ENCODE measurements at places on chromosomes 12 and 14.

GRCh38 chr12:42698213-42698612 lies 108.7 kb upstream of the PRICKLE1 start:
- DNase-seq, result no peak

DNA sequence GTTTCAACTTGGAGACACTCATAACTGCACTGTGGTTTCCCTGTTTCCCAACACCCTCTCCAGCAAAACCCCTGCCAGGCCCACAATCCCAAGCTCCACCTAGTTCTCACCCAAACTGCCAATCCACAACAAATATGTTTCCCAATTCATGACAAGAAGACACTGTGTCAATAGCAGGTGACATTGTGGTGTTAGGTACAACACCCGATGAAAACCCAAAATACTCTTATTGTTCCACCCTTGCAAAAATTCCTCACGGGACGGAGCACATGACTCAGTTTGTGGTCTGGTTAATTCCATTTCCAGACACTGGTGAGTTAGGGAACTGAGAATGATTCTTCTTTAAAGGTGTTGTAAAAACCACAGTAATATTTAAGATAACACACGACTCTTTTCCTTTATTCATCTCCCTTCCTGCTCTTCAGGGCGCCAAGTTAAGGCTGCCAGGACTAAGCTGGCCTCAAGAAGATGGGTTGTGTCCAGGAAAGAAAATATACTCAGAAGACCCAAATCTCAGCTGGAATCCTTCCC lies 735.5 kb downstream of the MED13L start:
- no peak for DNase-seq

DNA sequence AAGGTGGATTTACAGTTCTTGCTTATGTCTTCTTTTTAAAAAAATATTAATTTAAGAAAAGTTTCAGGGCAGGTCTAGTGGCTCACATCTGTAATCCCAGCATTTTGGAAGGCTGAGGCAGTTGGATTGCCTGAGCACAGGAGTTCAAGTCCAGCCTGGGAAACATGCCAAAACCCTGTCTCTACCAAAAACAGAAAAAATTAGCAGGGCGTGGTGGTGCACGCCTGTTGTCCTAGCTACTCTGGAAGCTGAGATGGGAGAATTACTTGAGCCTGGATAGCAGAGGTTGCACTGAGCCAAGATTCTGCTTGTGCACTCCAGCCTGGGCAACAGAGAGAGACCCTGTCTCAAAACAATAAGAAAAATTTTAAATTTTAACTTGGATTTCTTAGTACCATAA lies 5.4 kb upstream of the TAS2R46 start:
- peak; percentile 36 for DNase-seq

- DNase-seq, result no peak
Measured at GRCh38 chr12:106984588-106985137, 2.3 kb downstream of the MTERF2 start.

- no peak for DNase-seq
Measured at GRCh38 chr14:92224358-92224954, 98.5 kb upstream of the SLC24A4 start.

DNA sequence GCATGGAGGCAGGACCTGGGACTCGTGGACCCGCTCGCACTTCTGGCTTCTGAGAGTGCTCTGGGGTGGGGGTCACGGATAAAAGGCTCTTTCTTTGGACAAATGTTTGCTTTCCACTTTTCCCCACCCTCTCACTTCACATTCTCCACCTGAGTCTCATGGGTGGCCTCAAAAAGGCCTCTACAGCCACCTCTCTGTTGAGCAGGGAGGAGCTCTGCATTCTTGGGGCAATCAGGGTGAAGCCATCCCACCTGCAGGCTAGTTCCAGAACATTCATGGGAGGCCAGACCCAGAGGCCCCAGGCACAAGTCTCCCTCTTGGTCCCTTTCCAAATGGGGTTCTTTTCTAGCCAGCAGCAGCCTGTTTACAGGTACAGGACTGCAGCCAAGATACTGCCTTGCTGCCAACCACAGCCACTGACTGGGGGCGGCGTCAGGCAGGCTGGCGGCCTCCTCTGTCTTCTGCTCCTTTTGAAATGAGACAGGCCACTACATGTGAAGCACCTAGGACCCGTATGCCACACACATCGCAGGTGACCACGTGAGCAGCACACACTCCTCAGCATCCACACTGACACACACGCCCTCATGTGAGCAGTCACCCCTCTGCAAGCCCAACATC lies 18.2 kb upstream of the CEBPE start:
- no peak for DNase-seq

DNA sequence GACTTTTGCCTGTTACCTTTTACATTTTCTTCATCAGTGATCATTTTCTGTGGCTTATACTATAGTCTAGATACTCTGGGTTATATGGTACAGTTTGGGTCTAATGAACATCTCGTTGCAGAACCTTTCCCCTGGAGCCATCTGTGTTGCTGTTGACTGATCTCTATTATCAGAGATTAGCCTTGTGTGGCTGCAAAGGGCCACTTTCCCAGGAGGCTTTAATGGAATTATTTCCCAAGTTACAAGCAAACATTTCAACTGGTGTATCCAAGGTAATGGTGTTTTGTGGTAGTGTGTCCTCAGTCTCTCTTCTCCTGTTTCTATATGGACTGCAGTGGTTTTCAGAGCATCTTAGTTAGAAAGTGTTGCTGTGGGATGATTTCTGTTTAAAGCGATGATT lies 25.9 kb downstream of the UTP20 start:
- no peak for DNase-seq

GRCh38 chr12:115095073-115095748 lies 411.2 kb upstream of the TBX3 start:
- DNase-seq, result no peak

- no peak for DNase-seq
Measured at GRCh38 chr12:101238306-101238705, 28.3 kb upstream of the SLC5A8 start.

DNA sequence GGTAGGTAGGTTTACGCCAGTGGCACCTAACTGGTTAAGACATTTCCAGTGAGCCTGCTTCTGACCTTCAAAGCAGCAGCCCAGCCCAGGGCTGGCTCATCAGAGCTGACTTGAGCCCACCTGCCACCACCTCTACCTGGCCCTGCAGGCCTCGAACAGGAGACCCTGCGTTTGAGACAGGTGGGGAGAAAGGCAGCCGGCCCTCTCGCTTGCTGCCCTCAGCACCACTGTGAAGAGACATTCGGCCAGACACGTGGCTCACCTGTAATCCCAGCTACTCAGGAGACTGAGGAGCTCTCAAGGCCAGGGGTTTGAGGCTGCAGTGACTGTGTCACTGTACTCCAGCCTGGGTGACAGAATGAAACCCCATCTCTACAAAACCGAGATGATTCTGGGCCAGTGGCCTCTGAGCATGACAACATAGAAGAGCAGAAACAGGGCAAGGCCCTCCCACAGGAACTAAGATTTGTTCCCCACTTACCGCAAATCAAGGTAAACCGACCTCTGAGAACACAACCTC lies 74.2 kb downstream of the TESC start:
- no peak for DNase-seq

DNA sequence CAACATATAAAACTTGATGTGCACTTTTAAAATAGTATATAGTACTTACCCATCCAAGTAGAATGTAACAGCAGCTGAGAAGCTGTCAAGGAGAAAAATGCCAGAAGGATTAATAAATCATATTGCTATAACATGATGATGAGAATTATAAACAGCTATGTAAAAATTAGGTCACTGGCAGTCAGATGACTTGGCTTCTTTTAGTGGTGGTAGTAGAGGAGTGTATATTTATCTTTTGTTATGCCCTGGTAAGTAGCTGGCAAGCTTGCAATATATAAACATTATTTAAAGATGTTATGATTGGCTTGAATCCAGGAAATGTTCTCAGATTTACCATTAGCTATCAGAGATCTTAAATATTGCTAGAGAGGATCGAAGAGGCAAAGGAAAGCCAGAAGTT lies 471.0 kb upstream of the MGAT4C start:
- DNase-seq, result no peak

GRCh38 chr12:2267703-2268470 lies 215.1 kb downstream of the CACNA1C start:
- no peak for DNase-seq

GRCh38 chr12:31003861-31004640 lies 69.6 kb upstream of the DDX11 start:
- DNase-seq, result no peak

DNA sequence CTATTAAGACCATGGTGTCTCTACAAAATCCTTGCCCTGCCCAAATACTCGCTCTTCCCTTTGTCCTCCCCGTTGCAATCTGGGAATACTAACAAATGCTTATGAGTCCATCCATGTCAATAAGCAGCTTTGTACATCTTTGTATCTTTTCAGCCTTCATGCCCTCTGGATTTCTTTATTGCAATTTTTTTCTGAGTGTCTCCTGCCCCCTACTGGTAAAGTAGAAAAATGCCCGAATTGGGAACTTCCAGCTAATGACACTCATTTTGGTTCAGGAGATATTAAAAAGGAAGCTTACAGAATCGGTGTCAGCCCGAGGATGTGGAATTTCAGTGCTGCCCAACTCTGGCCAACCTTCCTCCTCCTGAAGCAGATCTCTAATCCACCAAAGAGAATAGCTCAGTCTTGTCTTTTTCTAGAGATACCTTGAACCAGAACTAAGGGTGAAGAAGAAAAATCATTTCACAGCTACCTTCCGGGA lies 46.0 kb downstream of the SH2B3 start:
- peak; percentile 91 for DNase-seq

DNA sequence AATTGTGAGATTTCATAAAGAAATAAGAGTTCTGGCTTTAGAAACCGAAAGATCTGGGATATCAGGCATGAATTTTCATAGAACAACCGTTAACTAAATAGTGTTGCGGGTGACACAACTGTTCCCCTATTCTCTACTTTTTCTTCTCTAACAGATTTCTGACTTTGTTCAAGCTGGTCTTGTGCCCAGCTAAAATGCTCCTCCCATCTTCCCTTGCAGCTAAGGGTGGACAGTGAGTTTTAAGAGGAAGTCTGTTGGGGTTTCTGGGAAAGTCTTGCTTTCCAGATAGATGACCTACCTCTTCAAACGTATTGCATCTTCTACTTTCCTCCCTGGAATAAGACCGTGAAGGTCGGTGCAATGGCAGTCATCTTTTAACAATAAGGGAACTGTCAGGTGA lies 18.7 kb downstream of the CCDC63 start:
- no peak for DNase-seq

DNA sequence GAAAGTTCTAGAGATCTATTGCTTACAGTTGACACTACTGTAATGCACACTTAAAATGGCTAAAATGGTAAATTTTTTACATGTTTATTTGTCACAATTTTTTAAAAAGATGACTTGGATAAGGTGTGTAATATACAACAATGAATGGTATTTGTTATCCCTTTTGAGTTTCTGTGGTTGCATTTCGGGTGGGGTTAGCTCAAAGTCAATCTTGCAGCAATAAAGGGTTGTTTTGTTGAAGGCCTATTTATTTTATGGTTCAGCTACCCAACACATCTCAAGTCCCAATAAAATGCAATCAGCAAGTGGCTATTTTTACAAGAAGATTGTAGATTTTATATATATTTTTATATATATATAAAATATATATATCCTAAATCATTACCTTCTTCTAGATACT lies 22.1 kb downstream of the SNRPF start:
- no peak for DNase-seq

- DNase-seq, result no peak
Measured at GRCh38 chr12:101619026-101619786, 24.4 kb downstream of the MYBPC1 start.

GRCh38 chr14:87874676-87875075 lies 118.3 kb downstream of the GALC start:
- no peak for DNase-seq

DNA sequence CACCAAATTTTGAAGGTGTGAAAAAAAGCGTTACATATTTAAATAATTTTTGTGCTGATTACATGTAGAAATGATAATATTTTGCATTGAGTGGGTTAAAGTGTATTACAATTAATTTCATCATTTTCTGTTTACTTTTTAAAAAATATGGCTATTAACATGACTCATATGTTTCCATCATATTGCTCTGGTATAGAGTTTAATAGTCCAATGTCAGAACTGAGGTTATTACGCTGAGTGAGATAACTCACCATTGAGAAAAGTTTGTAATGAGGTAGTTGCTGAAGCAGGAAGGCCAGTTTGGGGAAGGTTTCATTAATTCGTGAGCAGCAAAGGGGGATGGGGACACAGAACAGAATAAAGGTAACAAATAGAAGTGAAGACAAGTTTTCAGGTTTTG lies 865.7 kb upstream of the MGAT4C start:
- DNase-seq, result no peak

- no peak for DNase-seq
Measured at GRCh38 chr14:33833706-33834465, 117.0 kb downstream of the EGLN3 start.

DNA sequence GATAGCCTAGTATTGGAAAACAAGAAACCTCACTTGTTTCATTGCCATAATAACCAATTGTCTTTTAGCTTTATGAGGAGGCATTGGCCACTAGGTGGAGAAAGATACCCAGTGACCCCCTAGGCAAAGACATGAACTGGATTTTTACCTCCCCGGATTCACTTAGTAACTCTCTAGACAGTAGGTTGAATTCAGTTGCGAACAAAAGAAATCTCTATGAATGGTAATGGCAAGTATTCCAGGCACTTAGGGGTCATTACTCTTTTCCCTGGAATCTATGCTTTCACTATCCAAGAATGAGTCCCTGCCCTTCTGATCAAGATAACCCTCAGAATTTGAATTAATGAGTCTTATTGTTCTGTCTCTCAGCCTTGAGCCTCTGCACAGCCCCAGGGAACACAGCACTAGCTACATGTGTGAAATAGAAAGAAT lies 29.5 kb upstream of the RHOJ start:
- peak; percentile 58 for DNase-seq

GRCh38 chr12:95990136-95990535 lies 6.0 kb downstream of the HAL start:
- no peak for DNase-seq

DNA sequence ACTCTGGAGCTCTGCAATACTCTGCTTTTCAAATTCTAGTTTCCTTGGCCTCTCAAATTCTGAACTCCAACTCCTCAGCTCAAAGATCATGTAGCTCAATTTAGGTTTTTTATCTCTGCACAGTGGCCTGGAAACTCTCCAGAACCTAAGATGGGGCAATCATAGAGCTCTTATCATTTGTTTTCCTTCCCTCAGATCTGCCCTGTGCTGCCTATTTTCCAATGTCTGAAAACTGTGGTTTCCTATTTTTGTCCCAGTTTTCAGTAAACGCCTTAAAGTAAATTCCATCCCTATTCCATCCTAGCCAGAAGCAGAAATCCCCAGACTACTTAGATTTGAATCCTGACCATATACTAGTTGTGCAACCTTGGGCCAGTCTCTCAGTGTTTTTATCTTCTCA lies 73.2 kb downstream of the CEP83 start:
- no peak for DNase-seq
